Stimulated activated naive B cell treated with anti-CD40 and anti-IgM and Interleukin-4, amounts not matched to agents 10 μg/mL and 1 μg/mL and 100 μg/mL, for 72 hours (primary cell): ENCODE measurements at places on chromosomes 6 and 20.

DNA sequence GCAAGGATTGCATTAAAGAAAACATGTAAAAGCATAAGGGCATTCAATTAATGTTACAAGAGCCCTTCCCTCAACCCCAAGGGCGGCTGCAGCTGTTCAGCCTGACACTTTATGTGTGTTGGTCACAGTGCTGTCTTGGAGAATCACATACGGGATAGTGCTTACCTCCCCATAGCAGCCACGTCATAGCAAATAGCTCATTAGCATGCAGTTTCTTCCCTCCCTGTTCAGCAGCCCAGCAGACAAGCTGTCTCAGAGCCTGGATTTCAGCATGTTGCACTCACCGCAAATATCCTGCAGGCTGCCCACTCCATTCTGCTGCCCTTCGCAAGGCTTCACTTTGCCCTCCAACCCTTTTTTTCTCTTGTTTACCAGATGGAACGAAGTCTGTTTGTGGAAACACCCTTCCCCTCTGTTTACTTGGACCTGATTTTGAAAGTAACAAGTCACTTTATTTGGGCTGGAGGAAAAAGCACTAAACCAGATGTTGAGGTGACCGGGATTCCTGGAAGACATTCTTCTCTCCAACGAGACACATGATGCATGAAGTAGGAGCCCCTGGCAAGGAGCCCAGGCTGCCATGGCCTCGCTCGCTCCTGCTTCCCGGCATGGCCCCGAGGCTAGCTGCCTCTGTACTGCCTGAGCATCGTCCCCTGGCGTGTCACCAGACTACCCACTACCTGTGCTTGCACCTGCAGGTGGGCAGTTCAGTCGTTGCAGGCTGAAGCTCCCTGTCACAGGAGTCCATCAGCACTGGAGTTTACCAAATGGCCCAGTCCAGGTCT lies 151.6 kb upstream of the GMDS start:
- no peak overlapping the region for H3K27ac ChIP-seq
- no peaks in the 10 kb centered on the region for H3K4me1 ChIP-seq

DNA sequence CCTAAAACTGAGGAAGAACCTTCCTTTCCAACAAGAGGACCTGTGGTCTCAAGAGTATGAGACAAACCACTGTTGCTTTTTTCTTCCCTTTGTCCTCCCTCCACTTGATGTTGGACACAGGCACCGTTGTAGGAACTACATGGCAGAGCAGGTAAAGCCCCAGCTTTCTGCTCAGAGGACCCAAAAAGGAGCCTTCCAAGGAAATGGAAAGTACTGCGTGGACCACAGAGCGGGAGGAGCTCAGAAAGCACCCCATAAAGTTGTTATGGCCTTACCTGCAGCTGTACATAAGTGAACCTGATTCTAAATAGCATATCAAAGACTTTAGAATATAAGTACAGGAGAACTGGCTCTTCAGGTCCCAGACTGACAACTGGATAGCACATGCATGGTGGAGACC lies 29.4 kb downstream of the TMEM74B start:
- H3K4me3 ChIP-seq: no peak overlapping the region
- peaks cover 47% of the 10 kb centered on the region for H3K36me3 ChIP-seq
- DNase-seq: no peak
- no peak overlapping the region for H3K27ac ChIP-seq
- no peaks in the 10 kb centered on the region for H3K4me1 ChIP-seq

GRCh38 chr20:35768731-35769664 lies 2.8 kb upstream of the PHF20 start:
- DNase-seq: peak; percentile 18
- H3K27ac ChIP-seq: peak overlapping the region; percentile 100
- H3K36me3 ChIP-seq: peaks cover 20% of the 10 kb centered on the region
- peaks cover 44% of the 10 kb centered on the region for H3K4me1 ChIP-seq
- H3K27me3 ChIP-seq: no peaks in the 10 kb centered on the region
- no peak overlapping the region for H3K4me3 ChIP-seq

GRCh38 chr6:154554491-154554890 lies 44.0 kb upstream of the CNKSR3 start:
- no peak overlapping the region for H3K4me3 ChIP-seq
- DNase-seq: no peak
- H3K27ac ChIP-seq: no peak overlapping the region
- no peaks in the 10 kb centered on the region for H3K4me1 ChIP-seq
- H3K36me3 ChIP-seq: no peaks in the 10 kb centered on the region

GRCh38 chr20:50436052-50436656 lies 74.0 kb upstream of the PTPN1 start:
- no peak for DNase-seq
- peaks cover 33% of the 10 kb centered on the region for H3K27me3 ChIP-seq
- H3K4me1 ChIP-seq: peaks cover 8% of the 10 kb centered on the region
- no peaks in the 10 kb centered on the region for H3K36me3 ChIP-seq

DNA sequence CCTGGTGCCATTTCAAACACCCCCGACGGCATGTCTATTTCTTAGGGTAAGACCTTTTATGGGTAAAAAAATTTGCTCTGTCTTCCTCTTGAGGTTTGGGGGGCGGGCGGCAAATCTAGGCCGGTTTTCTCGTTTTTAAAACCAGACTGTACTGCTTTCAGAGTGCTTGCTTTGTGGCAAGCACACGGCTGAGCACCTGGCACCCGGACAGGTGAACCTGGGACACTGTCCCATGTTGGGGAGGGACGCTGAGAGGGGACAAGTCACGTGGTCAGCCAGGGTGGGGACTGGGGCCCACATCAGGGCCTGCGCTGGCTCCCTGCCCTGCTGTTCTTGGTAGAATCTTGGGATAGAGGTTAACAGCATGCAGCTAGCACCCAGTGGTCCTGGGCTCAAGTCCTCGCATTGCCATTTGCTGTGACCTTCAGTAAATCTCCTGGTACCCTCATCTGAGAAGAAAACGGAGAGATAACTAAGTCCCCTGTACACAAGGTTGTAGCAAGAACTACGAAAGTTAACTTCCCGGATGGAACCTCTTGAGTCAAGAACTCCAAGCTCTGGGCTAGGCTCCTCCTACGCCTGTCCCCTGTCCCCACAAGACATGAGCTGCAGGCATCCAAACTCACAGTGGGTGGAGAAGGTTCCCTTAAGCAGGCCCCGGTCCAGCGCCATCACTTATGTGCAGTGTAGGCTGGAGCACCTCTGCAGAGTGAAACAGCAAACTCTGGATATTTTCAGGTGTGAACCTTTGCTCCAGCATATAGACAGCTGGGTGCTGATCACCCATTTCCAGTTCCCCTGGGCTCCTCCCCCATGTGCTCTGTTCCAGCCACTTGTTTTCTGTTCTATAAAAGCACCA lies 41.7 kb downstream of the PMEPA1 start:
- no peak for DNase-seq
- peak overlapping the region; percentile 76 for H3K27ac ChIP-seq
- no peaks in the 10 kb centered on the region for H3K27me3 ChIP-seq
- H3K4me3 ChIP-seq: no peak overlapping the region
- peaks cover 33% of the 10 kb centered on the region for H3K4me1 ChIP-seq

DNA sequence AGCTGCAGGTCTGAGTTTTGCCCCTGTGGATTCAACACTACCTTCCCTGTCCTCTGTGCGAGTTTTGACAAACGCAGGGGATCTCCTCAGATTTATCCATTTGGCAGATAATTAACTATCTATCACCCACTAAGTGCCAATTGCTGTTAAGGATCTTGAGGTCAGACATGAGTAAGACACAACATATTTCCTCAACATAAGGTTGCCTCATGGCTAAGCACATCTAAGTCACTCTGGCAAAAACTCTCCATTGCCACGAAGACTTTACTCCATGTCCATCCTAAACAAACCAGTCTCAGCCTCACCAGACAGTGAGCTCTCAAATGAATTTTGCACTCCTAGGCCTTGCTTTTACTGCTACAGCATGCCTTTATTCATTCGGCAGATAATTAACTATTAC lies 408.4 kb downstream of the MAFB start:
- H3K36me3 ChIP-seq: no peaks in the 10 kb centered on the region
- no peak overlapping the region for H3K4me3 ChIP-seq
- no peaks in the 10 kb centered on the region for H3K27me3 ChIP-seq
- H3K4me1 ChIP-seq: no peaks in the 10 kb centered on the region

GRCh38 chr6:33717934-33718455 lies 6.5 kb upstream of the UQCC2 start:
- H3K27me3 ChIP-seq: no peaks in the 10 kb centered on the region
- DNase-seq: no peak
- H3K27ac ChIP-seq: no peak overlapping the region
- H3K4me1 ChIP-seq: peaks cover 37% of the 10 kb centered on the region
- H3K36me3 ChIP-seq: no peaks in the 10 kb centered on the region

- no peaks in the 10 kb centered on the region for H3K27me3 ChIP-seq
- H3K4me1 ChIP-seq: no peaks in the 10 kb centered on the region
- H3K27ac ChIP-seq: no peak overlapping the region
- no peak overlapping the region for H3K4me3 ChIP-seq
Measured at GRCh38 chr6:121857551-121857950, 422.1 kb downstream of the GJA1 start.

GRCh38 chr6:137202078-137202477 lies 17.1 kb downstream of the IFNGR1 start:
- H3K27ac ChIP-seq: no peak overlapping the region
- H3K27me3 ChIP-seq: no peaks in the 10 kb centered on the region
- peaks cover 40% of the 10 kb centered on the region for H3K36me3 ChIP-seq

DNA sequence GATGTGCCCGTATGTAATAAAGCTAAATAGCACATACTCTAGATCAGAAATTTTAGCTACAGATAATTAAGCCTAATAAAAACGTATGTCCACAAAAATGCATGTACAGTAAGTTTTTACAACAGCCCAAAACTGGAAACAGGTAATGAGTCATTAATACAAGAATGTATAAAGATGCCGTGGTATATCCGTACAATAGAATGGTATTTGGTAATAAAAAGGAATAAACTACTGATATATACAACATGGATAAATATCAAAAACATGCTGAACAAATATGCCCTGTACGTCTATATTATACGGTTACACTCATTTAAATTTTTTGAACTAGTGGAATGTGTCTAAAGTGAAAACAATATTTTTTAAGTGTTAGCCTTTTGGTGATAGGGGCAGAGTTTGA lies 128.2 kb upstream of the ADGRB3 start:
- DNase-seq: no peak
- H3K4me3 ChIP-seq: no peak overlapping the region
- no peaks in the 10 kb centered on the region for H3K36me3 ChIP-seq
- H3K27me3 ChIP-seq: no peaks in the 10 kb centered on the region
- no peak overlapping the region for H3K27ac ChIP-seq

GRCh38 chr6:16494793-16495192 lies 256.4 kb downstream of the GMPR start:
- H3K36me3 ChIP-seq: peaks cover 28% of the 10 kb centered on the region
- H3K27ac ChIP-seq: peak overlapping the region; percentile 87
- H3K4me3 ChIP-seq: peak overlapping the region; percentile 7
- H3K4me1 ChIP-seq: peaks cover 69% of the 10 kb centered on the region
- DNase-seq: peak; percentile 74
- no peaks in the 10 kb centered on the region for H3K27me3 ChIP-seq

DNA sequence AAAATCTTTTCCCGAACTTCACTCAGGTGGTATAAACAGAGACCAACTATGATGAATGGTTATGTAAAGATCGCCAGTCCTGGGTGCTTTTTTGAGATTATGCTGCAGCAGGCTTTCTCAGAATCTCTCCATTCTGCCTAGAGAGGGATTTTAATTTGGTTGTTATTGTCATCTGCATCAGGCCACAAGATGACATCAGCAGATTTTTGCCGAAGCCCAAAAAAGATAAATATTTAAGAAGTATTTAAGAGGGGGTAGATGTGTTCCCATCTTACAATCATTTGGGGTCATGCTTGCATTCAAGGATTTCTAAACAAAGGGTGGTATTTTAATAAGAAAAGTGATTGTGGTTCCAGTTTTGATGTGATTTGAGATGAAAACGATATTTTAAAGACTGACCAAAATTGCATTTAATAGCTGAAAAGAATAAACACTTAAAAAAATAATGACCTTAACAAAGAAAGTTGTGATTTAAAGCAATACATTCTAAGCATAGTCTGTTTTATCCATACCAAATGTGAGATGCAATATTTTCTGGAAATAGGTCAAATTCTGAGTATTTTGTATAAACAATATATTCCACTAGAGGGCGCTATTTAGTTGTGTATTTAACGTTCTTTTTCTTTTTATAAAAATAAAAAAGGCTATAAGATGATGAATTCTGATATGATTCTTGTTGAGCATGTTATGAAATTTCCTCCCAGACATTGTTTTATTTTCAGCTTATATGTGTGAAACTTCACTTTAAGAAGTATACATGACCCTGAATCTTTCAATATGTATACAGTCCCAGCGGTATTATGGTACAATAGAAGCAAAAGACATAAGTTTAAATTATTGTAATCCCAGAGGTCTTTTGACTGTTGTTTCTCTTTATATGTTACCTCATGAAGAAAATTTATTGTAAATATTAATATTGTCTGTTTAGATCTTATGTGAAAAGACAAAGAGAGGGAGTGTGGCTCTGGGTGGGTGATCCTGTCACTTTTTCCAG lies 51.0 kb upstream of the ZFP64 start:
- no peaks in the 10 kb centered on the region for H3K4me1 ChIP-seq
- no peak overlapping the region for H3K27ac ChIP-seq
- H3K27me3 ChIP-seq: peaks cover 18% of the 10 kb centered on the region
- no peak overlapping the region for H3K4me3 ChIP-seq

DNA sequence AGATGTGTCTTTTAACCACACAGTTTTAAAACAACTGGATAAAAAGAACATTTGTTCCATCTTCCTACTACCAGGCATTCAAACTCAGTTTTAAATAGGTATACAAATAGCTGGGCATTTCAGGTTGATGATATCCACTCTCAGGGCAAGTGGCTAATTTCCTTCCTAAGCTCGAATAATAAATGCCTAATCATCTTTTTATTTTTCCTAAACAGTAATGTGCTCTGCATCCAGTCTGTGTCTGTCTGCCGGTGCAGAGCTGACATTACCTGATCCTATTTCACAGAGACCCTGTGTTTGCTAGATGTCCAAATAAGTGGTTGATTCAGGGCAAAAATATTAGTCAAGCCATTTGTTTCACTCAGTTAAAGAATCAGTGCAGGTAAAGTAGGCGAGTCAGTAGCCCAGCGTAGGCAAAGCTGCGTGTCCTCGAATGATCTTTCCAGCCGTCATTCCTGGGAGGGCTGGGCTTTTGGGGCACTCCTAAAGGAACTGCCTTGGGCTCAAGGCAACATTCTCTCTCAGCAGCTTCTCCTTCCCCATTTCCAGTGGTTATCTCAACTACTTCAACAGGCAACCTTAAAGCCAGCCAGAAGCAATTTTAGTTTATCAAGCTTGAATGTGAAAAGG lies 74.2 kb upstream of the BMP2 start:
- no peaks in the 10 kb centered on the region for H3K4me1 ChIP-seq
- no peak for DNase-seq
- no peaks in the 10 kb centered on the region for H3K27me3 ChIP-seq

DNA sequence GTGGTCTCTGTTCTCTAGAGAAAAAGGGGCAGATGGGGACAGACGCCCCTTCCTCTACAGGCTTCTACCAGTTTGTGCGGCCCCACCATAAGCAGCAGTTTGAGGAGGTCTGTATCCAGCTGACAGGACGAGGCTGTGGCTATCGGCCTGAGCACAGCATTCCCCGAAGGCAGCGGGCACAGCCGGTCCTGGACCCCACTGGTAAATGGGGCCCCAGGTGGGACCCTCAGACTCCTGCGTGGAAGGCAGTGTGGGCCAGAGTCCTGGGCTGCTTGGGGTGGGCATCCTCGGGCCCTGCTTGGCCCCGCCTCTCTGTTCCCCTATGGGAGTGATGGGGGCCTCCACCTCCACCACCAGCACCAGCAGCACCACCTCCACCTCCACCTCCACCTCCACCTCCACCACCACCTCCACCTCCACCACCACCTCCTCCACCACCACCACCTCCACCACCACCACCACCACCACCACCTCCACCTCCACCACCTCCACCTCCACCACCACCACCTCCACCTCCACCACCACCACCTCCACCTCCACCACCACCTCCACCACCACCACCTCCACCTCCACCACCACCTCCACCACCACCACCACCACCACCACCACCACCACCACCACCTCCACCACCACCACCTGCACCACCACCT lies 3.2 kb upstream of the TNFRSF6B start:
- no peak overlapping the region for H3K4me3 ChIP-seq
- peaks cover 32% of the 10 kb centered on the region for H3K36me3 ChIP-seq
- DNase-seq: no peak
- peaks cover 17% of the 10 kb centered on the region for H3K4me1 ChIP-seq
- H3K27me3 ChIP-seq: no peaks in the 10 kb centered on the region
- H3K27ac ChIP-seq: peak overlapping the region; percentile 25
